ENCODE measurements at places on chromosomes 5 and 9. TPM values are rescaled to one million over a fixed set of nuclear protein-coding genes. Genes with fewer than 3 reads are reported as not detected.
A peak's percentile ranks its signal among the peaks of the same experiment; 100 is the strongest.

GRCh38 chr5:12704955-12705354 is 800.7 kb upstream of the CTNND2 start:
- no peaks in the 10 kb centered on the region for H3K4me1 ChIP-seq
- DNase-seq = no peak
- no peak overlapping the region for H3K27ac ChIP-seq
- no peak overlapping the region for H3K4me3 ChIP-seq

ZNF462 gene
- 0.16 TPM for total RNA-seq

DNA sequence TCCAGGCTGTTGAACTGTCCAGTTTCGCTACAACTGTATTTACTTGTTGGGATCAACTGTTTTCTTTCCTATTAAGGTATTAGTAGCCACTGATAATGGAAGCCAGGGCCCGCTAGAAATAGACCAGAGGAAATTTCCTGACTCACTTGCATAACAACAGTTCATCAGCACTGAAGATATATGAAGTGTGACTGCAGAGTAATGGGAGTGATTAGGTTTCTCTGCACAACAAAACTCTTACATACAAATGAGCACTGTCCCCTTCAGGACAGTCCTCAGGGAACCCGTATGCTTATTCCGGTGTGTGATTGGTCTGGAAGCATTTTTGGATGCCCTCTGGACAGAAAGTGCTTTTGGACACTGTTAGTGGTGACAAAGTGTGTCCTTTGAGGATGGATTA is 55.3 kb downstream of the LIX1 start:
- H3K36me3 ChIP-seq = peaks cover 1% of the 10 kb centered on the region
- DNase-seq = no peak
- no peak overlapping the region for H3K4me3 ChIP-seq
- peaks cover 25% of the 10 kb centered on the region for H3K27me3 ChIP-seq

RBM27 gene
- 31.2 TPM for total RNA-seq

MED22 gene
- 40.5 TPM for total RNA-seq

DNA sequence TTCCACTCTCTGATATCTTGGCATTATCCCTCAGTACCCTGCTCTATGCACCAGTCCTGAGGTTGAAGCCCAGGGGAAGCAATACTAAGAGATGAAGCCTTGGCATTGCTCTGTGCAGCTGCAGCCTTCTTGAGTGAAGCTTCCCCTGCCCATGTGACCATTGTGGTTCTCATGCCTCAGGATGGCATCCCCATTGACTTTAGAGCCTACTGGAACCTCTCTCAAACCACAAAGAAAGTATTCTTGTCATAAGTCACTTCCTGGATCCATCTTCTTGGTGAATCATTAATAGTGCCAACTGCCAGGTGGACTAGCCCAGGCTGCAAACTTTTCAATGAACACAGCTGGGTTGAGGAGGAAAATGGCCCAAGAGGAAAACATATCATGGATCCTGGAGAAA is 283.9 kb upstream of the RFX3 start:
- DNase-seq = no peak
- H3K4me3 ChIP-seq = no peak overlapping the region
- no peaks in the 10 kb centered on the region for H3K27me3 ChIP-seq
- no peaks in the 10 kb centered on the region for H3K4me1 ChIP-seq
- no peak overlapping the region for H3K27ac ChIP-seq

DNA sequence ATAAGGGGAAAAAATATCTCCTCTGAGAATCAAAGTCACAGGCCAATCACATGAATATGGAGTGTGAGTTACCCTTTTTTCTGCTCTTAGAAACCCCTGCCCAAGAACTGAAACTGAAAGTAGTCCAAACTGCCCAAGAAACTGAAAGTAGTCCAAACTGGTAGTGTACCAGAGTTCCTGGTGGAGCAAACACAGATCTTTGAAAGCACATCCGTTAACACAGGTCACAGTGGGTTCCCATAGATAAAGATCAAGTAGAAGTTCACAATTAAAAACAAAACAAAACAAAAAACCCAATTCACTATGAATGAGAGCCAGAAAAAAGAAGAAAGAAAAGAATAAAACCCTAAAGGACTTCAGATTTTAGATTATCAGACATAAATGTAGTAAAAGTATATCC is 332.4 kb upstream of the EFNA5 start:
- H3K27me3 ChIP-seq = no peaks in the 10 kb centered on the region
- peaks cover 14% of the 10 kb centered on the region for H3K4me1 ChIP-seq
- DNase-seq = peak; percentile 11
- H3K4me3 ChIP-seq = peak overlapping the region; percentile 35
- peak overlapping the region; percentile 36 for H3K27ac ChIP-seq

All from activated T-helper 1 cell treated with anti-CD3 and anti-CD28 coated beads, Interleukin-12 subunit alpha, Interleukin-12 subunit beta, Interleukin-2, Interleukin-4 antibody, amounts not matched to agents 30 ng/mL and 10 ng/mL and 1 ng/mL, durations not matched to agents 14 hours and 24 hours and 36 hours (primary cell).